NCI-H187 treated with DMSO at 0.1 percent for 48 hours (cell line): ENCODE measurements at places on chromosomes 6 and 20.

- DNase-seq, result no peak
Observed at GRCh38 chr6:30819297-30819917, 64.9 kb upstream of the DDR1 start.

DNA sequence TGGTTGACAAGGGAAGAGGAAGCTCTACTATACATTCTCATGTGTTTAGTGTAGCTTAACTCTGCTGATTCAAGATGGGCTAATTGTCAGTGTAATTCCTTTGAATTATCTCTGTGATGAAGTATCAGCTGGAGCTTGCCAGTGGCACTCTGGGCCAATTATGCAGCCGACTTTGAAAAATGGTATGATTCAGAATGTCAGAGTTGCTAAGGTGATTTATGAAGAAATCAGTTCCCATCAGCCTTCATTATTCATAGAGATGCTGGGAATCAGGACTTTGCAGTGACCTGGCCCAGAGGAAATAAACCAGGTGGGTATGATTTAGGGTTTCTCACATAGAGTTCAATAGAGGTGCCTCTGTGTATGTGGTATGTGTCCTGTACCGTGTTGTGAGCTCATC lies 33.4 kb downstream of the KCNS1 start:
- DNase-seq, result no peak

DNA sequence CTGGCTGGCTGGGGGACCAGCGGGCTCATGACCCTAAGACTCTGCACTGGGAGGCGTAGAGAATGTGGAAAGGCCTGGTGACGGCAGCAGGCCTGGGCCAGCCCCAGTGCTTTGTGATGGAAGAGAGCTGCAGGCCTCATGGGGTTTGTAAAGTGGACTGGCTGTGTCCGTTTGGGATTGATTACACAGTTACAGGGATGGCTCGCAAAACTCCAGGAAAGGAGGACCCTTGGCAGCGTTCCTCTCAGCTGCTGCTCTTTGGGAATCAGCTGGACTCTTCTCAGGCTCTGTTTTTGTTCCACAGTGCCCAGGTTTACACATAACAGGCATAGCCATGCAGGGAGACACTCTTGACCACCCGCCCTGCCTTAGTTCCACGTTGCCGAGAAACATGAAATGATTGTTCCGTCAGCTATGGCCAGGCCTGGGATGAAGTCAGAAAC lies 89.0 kb downstream of the SLX4IP start:
- no peak for DNase-seq

- no peak for DNase-seq
Observed at GRCh38 chr20:32453467-32454163, 95.5 kb downstream of the ASXL1 start.

DNA sequence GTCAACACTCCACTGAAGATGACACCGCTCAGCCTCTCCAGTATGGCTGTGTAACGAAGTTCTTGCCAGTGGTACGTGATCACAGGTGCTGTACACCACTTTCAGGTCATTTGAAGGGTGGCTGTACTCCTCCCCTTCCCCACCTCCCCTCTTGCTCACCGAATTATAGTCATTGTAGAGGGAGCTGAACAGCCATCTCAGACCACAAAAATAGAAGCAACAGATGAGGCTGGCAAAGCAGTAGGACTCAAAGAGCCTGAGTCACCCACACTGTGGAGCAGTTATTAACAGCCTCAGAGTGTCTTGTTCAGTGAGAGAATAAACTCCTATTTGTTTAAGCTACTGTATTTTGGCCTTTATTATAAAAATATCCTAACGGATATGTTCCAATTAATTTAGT lies 192.5 kb upstream of the MCHR2 start:
- no peak for DNase-seq

DNA sequence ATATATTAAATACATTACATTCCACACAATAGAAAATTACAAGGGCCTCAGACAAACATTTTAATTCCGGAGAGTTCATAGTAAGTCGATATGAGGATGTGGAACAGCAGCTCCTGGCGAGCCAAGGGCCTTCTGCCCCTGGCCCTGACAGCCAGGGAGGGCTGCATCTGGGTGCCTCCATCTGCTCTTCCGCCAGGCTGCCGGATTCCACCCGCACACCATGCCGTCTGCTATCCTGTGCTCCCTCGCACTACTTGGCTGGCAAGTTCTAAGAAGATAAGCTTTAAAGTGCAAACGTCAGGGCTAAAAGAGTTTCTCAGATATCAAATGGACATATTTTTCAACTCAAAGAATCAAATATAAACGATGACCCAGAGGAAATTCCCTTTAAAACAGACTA lies 656.3 kb upstream of the NOX3 start:
- DNase-seq, result no peak

- DNase-seq, result no peak
Observed at GRCh38 chr6:123226398-123226797, 230.4 kb downstream of the CLVS2 start.

GRCh38 chr20:61662968-61663331 lies 402.7 kb downstream of the TAF4 start:
- no peak for DNase-seq

- DNase-seq, result no peak
Observed at GRCh38 chr6:146433881-146434731, 109.5 kb upstream of the RAB32 start.

DNA sequence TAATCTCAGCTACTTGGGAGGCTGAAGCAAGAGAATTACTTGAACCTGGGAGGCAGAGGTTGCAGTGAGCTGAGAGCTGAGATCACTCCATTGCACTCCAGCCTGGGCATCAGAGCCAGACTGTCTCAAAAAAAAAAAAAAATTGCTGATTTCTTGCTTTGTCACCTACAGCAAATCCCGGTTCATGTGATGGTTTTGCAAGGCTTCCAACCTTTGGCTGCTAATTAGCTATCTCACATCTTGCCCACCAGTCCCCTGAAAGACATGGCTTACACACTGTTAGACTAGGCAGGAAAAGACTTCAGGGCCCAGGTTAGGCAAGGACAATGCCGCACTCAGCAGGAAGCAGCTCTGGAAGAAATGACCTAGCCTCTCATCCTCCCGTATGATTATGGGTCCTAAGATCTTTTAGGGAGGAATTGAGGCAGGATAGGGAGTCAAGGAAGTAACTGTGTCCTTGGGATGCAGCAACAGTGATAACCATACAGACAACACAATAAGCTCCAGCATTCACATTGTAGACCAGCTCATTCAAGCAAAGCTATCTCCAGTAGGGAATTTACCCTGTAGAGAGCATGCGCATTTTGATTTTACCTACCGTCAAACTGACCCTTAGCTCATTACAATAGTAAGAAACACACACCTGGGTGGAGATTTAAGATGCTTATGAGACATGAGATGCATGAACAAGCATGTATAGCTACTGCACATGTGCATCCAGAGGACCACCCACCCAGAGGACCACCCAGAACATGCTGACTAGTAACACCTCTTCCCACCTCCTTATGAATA lies 40.5 kb upstream of the POU5F1 start:
- DNase-seq, result no peak

DNA sequence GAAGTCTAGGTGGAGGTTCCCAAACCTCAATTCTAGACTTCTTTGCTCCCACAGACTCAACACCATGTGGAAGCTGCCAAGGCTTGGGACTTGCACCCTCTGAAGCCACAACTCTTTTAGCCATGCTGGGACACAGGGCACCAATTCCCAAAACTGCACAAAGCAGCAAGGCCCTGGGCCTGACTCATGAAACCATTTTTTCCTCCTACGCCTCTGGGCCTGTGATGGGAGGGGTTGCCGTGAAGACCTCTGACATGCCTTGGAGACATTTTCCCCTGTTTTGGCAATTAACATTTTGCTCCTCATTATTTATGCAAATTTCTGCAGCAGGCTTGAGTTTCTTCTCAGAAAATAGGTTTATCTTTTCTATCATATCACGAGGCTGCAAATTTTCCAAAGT lies 355.4 kb upstream of the RUNX2 start:
- DNase-seq, result no peak

DNA sequence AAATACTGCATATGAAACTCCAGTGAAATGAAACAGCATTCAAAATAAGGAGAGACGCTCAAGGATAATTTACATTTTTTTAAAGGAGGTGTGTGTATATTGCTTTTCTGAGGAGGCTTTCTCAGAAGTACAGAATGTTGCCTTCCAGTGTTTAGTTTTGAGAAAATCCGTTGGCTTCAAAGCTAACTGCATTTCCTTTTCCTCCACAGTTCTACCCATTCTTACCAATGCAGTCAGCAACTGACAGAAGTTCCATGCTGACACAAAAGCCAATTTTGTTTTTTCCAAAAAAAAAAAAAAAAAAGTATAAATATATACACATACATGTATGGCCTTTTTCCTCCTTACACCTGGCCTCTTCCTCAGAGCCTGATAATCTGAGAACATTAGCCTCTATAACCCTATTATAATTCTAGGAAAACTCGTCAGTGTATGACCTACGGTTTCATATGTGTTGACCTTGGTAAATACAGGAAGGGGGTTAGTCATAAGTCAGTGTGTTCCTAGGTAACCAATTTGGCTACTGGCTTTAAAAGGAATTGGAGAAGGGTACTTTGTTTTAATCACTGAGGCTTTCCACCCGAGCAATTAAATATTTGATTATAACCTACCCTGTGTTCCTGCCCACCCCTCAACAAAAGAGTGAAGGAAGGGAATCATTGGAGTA lies 24.2 kb downstream of the MGME1 start:
- DNase-seq, result no peak

- no peak for DNase-seq
Observed at GRCh38 chr6:91761621-91762020, 1174.7 kb upstream of the MAP3K7 start.

DNA sequence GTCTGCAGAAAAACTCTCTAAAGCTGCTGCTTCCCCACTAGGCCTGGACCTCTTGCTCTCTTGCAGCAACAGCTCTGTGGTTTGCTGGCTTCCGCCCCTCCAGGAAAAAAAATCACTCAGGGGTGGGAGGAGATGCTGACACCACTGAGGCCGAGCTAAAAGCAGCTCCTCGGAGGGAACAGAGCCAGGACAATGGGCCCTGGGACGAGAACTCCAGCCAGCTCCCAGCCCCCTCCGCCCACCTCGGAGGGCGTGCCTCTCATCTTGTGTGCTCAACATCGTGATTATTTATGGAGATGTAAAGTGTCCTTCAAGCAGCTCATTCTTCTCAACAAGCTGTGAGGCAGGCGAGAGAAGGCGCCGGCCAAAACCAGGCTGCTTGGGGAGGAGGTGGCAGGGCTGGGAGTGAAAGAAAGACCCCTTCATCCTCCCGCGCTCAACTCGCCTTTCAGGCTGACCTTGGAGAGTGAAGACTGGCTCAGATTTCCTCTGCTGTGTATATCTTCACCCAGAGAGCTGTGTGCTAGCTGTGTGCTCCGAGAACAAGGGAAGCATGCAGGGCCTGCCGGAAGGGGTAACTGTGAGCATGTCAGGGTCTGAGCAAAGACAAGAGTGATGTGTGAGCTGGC lies 53.5 kb upstream of the LRFN2 start:
- DNase-seq, result peak; percentile 37

- no peak for DNase-seq
Observed at GRCh38 chr6:22882581-22882980, 313.2 kb downstream of the HDGFL1 start.

DNA sequence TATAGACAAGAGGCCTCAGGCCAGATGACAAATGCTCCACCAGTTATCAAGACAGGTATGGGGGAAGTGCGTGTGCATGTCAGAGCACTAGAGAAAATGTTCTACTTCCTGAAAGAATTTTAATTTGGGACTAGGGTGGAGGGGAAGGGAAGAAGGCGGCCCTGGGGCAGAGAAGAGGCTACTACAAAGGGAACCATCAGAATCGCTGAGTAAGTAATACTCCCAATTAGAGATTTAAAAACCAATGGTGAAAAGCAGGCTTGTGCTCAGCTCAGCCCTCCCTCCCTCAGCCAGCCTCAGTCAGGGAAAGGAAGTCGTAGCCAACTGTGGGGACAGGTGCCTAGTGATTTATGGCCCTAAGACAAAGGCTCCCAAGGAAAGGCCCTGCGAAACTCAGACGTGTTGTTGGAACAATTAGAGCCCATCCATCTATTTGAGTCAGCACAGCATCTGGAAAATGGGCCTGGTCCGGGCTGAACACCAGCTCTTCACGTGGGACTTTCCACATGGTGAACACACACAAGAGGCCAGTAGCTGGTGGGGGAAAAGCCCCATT lies 15.0 kb upstream of the MAFB start:
- DNase-seq, result no peak

GRCh38 chr6:18245642-18246041 lies 18.7 kb downstream of the DEK start:
- no peak for DNase-seq

GRCh38 chr20:48667889-48668413 lies 159.8 kb downstream of the PREX1 start:
- no peak for DNase-seq

DNA sequence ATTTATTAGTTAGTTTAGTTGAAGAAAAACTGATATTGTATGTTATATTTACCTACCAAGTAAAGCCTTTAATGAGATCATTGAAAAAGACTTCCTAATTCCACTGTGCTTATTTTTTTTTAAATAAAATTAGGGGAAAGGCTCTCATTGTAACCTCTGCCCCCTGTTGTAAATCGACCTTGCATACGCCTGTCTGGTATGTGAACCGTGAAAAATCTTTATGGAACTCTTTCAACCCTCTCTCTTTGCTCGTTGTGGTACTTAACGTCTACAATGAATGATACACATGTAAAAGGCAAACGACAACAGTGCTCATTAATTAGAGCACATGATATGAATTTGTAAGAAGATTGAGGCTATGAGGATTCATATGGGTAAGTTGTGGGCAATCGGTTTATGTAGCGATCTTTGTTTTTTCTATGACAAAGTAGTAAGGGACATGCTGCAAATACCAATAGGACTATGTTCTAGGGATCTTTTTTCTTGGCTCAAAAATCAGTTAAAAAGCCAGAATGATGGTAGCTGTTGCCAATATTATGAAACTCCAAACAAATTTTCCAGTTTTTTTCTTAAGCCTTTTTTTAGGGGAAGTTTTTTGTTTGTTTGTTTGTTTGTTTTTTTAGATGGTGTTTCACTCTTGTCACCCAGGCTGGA lies 119.0 kb upstream of the MCHR2 start:
- DNase-seq, result no peak

GRCh38 chr20:24948939-24949679 lies at the start of gene CST7:
CST7 (plus strand) TSS chr20:24949269; CDS start chr20:24949506, 237 bp downstream.
- no peak for DNase-seq

- no peak for DNase-seq
Observed at GRCh38 chr20:24698706-24699206, 229.3 kb downstream of the SYNDIG1 start.

GRCh38 chr6:36350681-36351571 lies 14.2 kb upstream of the BNIP5 start:
- DNase-seq, result no peak

- no peak for DNase-seq
Observed at GRCh38 chr6:39298061-39298460, 16.2 kb downstream of the KCNK17 start.

DNA sequence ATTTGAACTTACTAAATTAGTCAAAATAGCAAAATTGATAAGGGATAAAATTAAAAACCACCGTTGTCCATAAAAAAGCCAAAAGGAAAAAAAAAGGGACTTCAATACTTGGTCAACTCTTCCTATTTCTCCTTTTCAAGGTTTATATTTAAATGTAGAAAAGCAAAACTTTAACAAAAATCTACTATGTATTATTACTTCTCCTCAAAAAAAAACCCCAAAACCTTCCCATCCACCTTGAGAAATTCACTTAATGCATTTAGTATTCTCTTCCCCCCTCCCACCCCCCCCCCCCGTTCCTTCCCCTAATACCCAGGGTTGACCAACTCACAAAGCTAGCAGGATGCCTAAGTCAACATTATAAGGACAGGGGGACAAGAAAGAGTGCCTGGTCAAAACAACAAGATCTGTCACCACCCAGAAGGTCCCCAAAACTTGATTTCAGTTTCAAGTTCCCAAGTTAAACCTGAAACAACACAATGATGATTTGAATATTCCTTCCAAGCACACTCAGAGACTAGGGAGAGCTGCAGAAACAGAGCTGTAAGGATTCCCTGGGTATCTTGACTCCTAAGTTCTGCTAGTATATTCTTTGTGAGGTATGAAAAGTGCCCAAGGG lies 14.6 kb downstream of the GMDS start:
- no peak for DNase-seq
